ENCODE measurements at places on chromosomes 4 and X. TPM values are rescaled to one million over a fixed set of nuclear protein-coding genes. Genes with fewer than 3 reads are reported as not detected.

DNA sequence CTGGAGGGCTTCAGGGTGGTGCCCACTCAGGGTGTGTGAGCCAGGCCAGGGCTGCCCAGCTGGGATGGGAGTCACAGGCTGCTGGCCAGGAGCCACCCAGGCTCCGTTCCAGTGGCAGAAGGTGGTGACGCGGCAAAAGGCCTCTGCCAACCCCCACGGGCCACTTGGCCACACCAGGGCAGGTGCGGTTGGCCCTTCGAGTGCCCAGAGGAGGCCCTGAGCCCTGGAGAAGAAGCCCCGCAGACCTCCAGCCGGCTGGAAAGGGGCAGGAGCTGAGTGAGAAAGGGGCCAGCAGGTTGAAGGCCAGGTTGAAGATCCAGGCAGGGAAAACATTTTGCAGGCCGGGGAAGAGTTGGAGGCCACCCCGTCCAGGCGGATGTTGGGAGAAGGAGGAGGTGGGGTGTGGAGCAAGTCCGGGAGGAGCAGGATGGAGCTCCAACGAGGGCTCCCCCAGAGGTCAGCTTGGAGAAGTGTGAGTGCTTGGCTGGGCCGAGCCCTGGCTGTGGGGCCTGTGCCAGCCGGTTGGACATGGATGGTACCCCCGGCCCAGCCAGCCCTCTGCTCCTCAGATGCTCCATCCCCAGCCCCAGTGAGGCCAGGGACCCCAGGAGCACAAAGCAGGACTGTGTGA is 2.8 kb upstream of the CPLX1 start:
- H3K27ac ChIP-seq: no peak overlapping the region
- H3K4me3 ChIP-seq: no peak overlapping the region
- peaks cover 1% of the 10 kb centered on the region for H3K36me3 ChIP-seq
- DNase-seq: peak; percentile 60

DNA sequence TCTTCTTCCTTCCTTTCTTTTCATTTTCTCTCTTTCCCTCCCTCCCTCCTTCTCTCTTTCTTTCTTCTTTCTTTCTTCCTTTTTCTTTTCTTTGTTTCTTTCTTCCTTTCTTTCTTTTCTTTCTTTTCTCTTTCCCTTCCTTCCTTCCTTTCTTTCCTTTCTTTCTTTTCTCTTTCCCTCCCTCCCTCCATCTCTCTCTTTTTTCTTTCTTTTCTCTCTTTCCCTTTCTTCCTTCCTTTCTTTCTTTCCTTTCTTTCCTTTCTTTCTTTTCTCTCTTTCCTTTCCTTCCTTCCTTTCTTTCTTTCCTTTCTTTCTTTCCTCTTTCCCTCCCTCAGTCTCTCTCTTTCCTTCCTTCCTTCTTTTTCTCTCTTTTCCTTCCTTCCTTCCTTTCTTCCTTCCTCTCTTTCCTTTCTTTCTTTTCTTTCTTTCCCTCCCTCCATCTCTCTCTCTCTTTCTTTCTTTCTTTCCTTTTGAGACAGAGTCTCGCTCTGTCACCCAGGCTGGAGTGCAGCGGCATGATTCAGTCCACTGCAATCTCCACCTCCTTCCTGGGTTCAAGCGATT is 44.4 kb downstream of the CRLF2 start:
- H3K4me3 ChIP-seq: no peak overlapping the region
- H3K4me1 ChIP-seq: peaks cover 4% of the 10 kb centered on the region
- no peaks in the 10 kb centered on the region for H3K27me3 ChIP-seq
- no peak overlapping the region for H3K27ac ChIP-seq
- H3K36me3 ChIP-seq: no peaks in the 10 kb centered on the region

Gene QDPR
- 24.4 TPM for total RNA-seq

Gene TMPRSS11F
- not detected for total RNA-seq
